ENCODE measurements at places on chromosomes 3 and 15. TPM values are rescaled to one million over a fixed set of nuclear protein-coding genes. Genes with fewer than 3 reads are reported as not detected.

C15orf40 gene
- 9.7 TPM for total RNA-seq

AHSG gene
- not detected for total RNA-seq

ALDH1L1 gene
- 0.96 TPM for total RNA-seq

LMLN gene
- 15.1 TPM for total RNA-seq

ADAMTS7 gene
- total RNA-seq = 18.8 TPM

C3orf49 gene
- not detected for total RNA-seq

ITIH4 gene
- total RNA-seq = 2.5 TPM

TRPC1 gene
- total RNA-seq = 37.3 TPM

NKIRAS1 gene
- 14.9 TPM for total RNA-seq

LRRN1 gene
- total RNA-seq = 0.30 TPM

BTLA gene
- total RNA-seq = 0.07 TPM

ITGA11 gene
- total RNA-seq = 190 TPM

PYGO1 gene
- total RNA-seq = 10.1 TPM

TJP1 gene
- total RNA-seq = 47.8 TPM

CSTA gene
- total RNA-seq = 1.2 TPM

MAP1A gene
- 96.1 TPM for total RNA-seq

GCHFR gene
- total RNA-seq = 0.85 TPM

ACP3 gene
- total RNA-seq = 0.33 TPM

FBXL2 gene
- total RNA-seq = 17.4 TPM

CEMIP gene
- 994 TPM for total RNA-seq

SATB1 gene
- total RNA-seq = 17.4 TPM

GMNC gene
- 0.07 TPM for total RNA-seq

TTLL13 gene
- not detected for total RNA-seq

ISL2 gene
- total RNA-seq = not detected

CNTN3 gene
- 7.0 TPM for total RNA-seq

MST1R gene
- total RNA-seq = 1.4 TPM

ANKRD28 gene
- total RNA-seq = 167 TPM

POLQ gene
- 1.3 TPM for total RNA-seq

FOXB1 gene
- not detected for total RNA-seq

SLC9C1 gene
- 0.43 TPM for total RNA-seq

GABRG3 gene
- total RNA-seq = not detected

CCR4 gene
- under 0.01 TPM for total RNA-seq

SH3BP5 gene
- total RNA-seq = 21.7 TPM

MKRN3 gene
- total RNA-seq = 0.43 TPM

SEMA3G gene
- total RNA-seq = 0.13 TPM

TRIM71 gene
- not detected for total RNA-seq

SAMMSON gene
- not detected for total RNA-seq

MESP2 gene
- 0.66 TPM for total RNA-seq

IQCF5 gene
- not detected for total RNA-seq

RLBP1 gene
- total RNA-seq = not detected

CTDSPL2 gene
- 65.4 TPM for total RNA-seq

SAMD7 gene
- not detected for total RNA-seq

MTFMT gene
- 11.7 TPM for total RNA-seq

HIGD2B gene
- total RNA-seq = not detected

SLC15A2 gene
- total RNA-seq = 0.26 TPM

CYP19A1 gene
- 0.72 TPM for total RNA-seq

AADACL2 gene
- not detected for total RNA-seq

TMEM40 gene
- total RNA-seq = not detected

CORO2B gene
- 32.9 TPM for total RNA-seq

TMEM44 gene
- 33.5 TPM for total RNA-seq

EEF1AKMT4 gene
- 2.9 TPM for total RNA-seq

CCR9 gene
- total RNA-seq = not detected

PLEKHO2 gene
- total RNA-seq = 22.3 TPM

PTX3 gene
- total RNA-seq = 1,136 TPM

NANOGP8 gene
- not detected for total RNA-seq

NDN gene
- 66.9 TPM for total RNA-seq

NTRK3 gene
- total RNA-seq = 1.5 TPM

FOXL2 gene
- 0.10 TPM for total RNA-seq
